ENCODE measurements at places on chromosomes 1 and 21.

DNA sequence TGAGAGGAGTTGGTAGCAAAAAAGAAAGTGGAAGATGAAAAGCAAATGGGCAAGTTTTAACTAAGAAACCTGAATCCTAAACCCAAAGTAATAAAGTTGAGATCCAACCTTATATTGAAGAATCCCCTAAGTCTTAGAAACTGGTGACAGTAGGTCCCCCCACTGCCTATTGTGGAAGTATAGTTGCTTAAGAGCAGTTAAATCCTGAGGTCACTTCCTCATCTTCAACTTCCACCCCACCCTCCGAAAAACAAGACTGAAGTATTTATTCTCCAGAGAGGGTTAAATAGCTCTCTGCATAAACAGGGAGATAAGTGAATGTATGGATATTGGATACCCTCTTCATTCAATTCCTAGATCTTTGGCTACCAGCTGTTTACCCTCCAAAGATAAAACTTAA, 3.3 kb upstream of the DSTYK start:
- no peak for DNase-seq

DNA sequence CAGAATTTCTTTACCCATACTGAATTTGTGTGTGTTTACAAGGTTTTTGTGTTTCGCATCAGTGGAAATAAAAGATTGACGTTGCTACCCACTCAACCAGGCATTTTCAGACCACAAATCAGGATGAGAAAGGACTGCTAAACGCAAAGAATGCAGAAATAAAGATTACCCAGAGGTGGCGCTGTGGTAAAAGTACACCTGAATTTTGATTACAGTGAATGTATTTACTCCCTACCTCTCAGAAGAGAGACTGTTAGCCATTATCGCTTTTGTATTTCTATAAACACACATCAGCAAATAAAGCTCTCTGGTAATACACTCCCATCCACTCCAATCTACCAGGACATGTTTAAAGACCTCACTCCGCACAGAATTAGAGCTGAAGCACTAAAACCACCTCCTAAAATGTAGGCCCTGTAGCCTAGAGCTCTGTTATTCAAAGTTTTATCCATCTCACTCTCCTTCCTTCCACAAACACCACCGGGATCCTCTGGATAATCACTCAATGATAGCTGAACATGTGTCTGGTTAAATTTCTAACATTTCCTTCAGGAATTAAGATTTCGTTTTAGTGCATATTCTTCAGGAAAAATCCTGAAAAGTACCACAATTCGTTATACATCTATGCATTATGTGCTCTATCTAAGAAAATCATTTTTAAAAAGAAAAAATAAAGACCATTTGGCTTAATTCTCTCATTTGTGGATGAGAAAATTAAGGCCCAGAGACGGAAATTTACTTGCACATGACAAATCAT, 2.5 kb upstream of the LMO4 start:
- no peak for DNase-seq

DNA sequence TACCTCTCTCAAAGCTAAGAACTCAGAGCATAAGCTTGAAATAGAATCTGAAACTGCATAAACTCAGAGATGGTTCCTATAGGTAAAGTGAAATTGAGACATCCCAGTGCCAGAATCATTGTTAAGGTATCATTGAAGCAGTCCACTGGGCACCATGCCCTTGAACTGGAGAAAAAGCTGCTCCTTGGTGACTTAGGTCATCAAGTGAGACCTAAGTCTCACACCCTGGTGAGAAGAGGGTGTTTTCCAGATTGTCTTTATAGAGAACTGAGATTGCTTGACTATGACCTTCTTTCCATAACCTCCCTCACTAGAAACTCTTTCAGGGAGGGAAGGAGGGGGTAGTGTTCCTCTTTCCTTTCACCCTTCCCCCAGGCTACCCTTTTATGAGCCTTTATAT, 9.4 kb upstream of the ATP6V1G3 start:
- no peak for DNase-seq

DNA sequence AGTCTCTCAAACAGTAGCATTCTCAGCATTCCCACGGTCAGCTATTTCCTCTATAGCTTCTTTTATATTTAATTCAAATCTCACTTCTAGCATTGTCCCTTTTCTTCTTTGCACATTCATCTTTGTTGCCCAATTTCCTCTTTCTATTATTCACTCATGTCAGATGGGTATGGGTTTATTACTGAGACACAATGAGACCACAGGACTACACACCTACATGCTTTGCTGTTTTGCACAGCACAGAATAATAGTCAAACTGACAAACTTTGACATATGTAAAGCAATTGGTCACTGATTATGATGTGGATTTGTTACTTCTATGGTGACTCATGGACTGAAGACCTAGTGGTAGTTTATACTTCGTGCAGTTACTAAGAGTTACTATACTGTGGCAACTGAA, 5.8 kb upstream of the CD1C start:
- DNase-seq, result no peak

- DNase-seq, result no peak
Measured at GRCh38 chr21:42835611-42836401, 43.5 kb downstream of the WDR4 start.

GRCh38 chr1:1006305-1007159, 6.6 kb upstream of the HES4 start:
- no peak for DNase-seq

DNA sequence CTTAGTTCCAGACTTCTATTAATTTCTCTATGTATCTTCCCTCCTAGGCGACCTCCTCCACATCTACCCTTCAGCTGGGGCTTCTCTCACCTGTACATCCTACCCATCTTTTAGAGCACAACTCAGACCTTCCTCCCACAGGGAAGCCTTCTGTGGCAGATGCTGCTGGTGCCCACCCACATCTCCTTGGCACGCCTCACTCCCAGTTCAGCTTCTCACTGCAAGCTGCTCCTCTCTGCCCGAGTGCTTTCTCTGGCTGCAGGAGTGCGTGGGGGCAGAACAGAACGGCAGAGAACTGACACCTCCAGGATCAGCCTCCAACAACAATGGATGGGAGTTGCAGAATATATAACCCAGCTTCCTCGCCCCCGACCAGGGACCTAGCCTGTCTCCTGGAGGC, 36.5 kb downstream of the ZBTB18 start:
- no peak for DNase-seq

- DNase-seq, result no peak
Measured at GRCh38 chr1:217805792-217806191, 174.6 kb downstream of the SPATA17 start.

GRCh38 chr1:232927830-232928505, 22.4 kb upstream of the NTPCR start:
- no peak for DNase-seq

DNA sequence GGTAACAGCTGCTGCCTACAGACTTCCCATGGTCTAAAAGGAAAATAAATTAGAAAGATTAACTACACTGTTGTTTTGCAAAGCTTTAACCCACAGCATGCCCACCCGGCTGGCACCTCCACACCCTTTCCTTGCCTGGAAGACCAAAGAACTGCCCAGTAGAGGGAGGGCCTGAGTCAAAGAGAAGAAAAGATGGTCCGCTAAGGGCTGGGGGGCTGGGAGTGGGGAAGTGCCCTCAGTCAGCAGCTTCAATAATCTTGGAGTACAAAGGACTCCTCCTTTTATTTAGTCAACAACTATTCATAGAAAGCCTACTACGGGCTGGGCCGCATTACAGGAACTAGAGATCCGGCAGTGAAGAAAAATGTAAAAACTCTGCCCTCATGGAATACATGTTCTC, 40.6 kb downstream of the ERI3 start:
- no peak for DNase-seq

- DNase-seq, result no peak
Measured at GRCh38 chr1:227219715-227220292, 98.5 kb downstream of the CDC42BPA start.

DNA sequence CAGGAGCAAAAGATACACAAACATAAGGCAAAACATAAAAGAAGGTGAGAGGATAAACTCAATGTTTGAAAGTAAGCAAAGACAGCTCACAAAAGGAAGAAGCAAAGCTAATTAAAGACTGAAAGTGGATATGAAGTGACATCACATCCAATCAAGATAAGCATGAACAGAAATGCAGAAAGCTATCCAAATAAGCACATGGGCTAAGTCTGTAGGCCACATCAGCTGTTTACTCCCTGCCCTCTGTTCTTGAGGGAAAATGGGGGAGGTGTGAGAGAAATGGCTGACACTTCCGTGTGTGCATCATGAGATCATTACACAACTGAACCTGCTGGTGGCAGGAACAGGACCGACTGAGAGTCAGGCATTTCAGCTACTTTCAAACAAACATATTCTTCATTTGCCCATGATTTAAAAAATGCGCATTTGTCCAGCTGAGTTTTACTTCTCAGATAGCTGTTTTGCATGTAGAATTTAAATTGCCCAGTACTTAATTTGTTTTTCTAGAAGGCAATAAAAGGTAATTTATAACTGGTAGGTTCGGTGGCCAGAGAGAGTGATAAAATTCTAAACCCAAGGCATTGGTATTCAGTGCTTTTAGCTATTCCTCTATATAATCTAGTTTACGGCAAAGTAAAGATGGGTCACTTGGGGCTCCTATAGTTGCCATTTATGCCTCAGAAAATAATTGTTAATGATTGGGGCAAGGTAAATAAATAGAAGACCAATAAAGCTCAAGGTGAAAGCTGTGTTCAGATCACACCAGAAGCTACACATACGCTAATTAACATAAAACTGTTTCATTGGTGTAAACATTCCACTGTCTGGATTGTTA, 27.2 kb upstream of the MAN1A2 start:
- DNase-seq, result no peak

GRCh38 chr1:109802136-109802900, 38.6 kb upstream of the EPS8L3 start:
- DNase-seq, result no peak

GRCh38 chr1:158150523-158150922, 30.2 kb upstream of the CD1D start:
- DNase-seq, result no peak

DNA sequence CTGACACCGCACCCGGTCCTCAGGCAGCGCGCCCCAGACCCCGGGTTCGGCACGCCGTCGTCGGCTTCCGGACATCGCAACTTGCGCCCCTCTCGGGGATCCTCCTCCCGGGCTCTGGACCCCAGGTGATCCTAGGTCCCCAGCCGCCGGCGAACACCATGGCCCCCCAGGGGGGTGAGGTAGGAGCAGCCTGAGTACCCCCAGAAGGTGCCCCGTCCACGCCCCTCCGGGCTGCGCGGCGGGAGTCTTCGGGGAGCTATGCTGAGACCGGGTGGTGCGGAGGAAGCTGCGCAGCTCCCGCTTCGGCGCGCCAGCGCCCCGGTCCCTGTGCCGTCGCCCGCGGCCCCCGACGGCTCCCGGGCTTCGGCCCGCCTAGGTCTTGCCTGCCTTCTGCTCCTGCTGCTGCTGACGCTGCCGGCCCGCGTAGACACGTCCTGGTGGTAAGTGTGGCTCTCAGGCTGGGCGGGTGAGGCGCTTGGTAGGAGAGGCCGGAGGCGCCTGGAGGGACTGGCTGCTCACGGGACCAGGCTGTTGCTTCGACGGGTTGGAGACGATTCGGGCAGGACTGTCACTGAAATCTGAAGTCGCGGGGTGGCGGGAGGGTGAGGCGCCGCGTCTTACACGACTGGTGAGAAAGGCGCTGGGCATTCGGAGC, 367 bp downstream of the WNT2B start:
- peak; percentile 6 for DNase-seq

- DNase-seq, result no peak
Measured at GRCh38 chr1:111461765-111462164, 12.0 kb upstream of the C1orf162 start.

- DNase-seq, result no peak
Measured at GRCh38 chr1:217769768-217770167, 138.6 kb downstream of the SPATA17 start.

DNA sequence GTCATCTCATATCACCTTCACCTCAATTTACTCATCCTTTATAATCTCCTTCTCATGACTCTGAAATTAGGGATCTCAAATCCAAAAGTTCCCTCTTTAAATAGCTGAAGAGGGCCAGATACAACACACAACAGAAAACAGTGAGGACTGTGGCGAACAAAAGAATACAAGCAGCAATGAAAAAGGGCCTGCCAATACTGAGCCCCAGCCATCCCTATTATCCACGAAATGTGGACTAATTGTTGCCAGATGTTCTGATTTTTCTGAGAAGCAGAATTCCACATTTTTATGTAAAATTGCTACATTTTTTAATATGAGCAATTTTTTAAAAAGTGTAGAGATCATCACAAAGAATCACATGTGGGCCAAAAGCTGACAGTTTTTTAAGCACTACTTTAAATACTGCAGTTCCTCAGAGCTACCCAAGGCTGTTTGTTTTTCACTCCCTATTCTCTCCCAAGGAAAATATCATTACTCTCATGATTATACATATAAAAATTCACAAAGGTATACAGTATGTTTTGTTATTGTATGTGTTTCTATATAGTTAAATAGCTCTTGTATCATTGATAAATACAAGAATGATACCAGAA, 90.0 kb downstream of the ASH1L start:
- DNase-seq, result no peak

DNA sequence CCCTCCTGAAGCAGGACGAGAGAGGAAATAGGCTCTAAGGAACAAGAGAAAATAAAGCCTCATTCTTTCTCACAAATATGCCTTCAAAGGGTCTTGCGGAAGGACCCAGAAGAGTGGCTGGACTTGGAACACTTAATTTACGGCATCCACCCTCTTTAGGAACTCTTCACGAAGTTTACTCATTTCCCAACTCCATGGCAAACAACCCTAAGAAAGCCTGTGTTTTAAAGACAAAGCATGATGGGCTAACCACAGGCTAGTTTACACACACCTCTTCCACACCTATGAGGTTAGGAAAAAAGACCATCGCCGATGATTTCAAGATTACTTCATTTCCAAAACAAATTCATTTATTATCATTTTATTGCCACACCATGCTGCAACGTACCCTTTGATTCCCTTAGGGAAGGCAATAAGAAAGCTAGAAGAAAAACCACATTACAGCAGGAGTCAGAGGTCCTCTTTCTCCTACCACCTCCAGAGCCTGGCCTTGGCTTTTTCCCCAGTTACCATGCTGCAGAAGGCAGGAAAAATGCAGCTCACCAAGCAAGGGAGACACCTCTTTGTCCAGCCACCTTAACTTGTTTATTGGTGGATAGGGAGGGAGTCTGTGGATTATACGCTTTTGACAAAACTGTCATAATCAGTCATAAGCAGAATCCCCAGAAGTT, 29.6 kb downstream of the CHI3L2 start:
- no peak for DNase-seq

- DNase-seq, result no peak
Measured at GRCh38 chr1:3821447-3821846, 25.1 kb upstream of the LRRC47 start.

GRCh38 chr1:183164340-183164739, 21.7 kb upstream of the LAMC2 start:
- DNase-seq, result no peak

DNA sequence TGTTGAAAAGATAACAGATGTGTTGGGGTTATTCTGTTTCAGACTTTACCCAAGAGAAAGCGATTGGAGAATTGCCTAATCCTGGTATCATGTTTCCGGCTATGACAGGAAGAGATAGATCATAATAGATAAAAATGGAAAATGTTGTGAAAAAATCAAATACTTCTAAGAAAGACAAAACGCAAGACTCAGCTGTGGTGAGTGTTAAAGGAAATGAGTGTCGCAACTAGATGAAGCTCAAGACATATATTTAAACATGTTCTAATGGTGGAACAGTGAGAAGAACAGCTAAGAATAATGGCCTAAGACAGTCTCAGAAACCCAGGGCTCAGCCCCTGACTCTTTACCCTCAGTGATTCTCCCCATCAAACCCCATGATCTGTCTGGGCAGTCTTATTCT, 426.7 kb upstream of the RUNX1 start:
- no peak for DNase-seq

- DNase-seq, result no peak
Measured at GRCh38 chr1:101004061-101004460, 21.5 kb downstream of the DPH5 start.

All from stimulated activated CD8-positive, alpha-beta memory T cell treated with anti-CD3 and anti-CD28 coated beads, Interleukin-12 subunit alpha, Interleukin-12 subunit beta, amount 100 ng/mL, for 4 hours (primary cell).